Mucosa of gallbladder (tissue), 1 donor: ENCODE measurements at places on chromosomes 5 and 9. TPM values are rescaled to one million over a fixed set of nuclear protein-coding genes. Genes with fewer than 3 reads are reported as not detected.

Gene PCA3
- not detected for total RNA-seq

Gene TRIP13
- total RNA-seq = 0.92 TPM

Gene LCN10
- total RNA-seq = 11.4 TPM

Gene CCNO
- 14.4 TPM for total RNA-seq

Gene HBEGF
- total RNA-seq = 21.2 TPM

Gene PCDHA9
- 0.29 TPM for total RNA-seq
